ENCODE measurements at places on chromosomes 6 and 20.

- no peak for DNase-seq
Measured at GRCh38 chr6:162203287-162203686, 524.3 kb downstream of the PRKN start.

DNA sequence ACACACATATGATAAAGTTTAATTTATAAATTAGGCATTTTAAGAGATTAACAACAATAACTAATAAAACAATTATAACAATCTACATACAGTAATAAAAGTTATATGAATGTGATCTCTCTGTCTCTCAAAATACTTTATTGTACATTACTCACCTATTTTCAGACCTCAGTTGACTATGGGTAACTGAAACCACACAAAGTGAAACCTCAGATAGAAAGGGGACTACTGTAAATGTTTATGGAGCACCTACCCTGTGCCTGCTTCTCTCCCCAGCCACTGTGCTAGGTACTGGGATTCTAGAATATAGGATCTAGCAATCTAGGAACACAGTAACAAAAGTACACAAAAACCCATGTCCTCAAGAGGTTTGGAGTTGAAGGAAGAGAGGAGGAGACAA is 63.4 kb upstream of the BTN3A2 start:
- DNase-seq = no peak

DNA sequence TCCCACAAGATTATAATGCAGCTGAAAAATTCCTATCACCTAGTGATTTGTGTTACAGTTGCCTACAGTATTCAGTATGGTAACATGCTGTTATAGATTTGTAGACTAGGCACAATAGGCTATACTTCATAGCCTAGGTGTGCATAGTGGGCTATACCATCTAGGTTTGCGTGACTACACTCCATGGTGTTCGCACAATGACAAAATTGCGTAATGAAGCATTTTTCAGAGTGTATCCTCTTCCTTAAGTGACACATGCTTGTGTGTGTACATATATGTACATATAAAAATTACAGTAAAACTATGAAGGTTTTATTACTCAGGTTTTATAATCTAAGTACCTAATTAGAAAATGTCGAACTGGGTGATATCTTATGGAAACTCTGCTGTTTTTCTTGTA is 133.0 kb downstream of the FARS2 start:
- no peak for DNase-seq

GRCh38 chr6:143939364-143939763 is 68.7 kb downstream of the PLAGL1 start:
- no peak for DNase-seq

- DNase-seq = no peak
Measured at GRCh38 chr20:40314278-40314677, 374.8 kb downstream of the MAFB start.

GRCh38 chr6:156869980-156870398 is 92.8 kb downstream of the ARID1B start:
- DNase-seq = no peak

DNA sequence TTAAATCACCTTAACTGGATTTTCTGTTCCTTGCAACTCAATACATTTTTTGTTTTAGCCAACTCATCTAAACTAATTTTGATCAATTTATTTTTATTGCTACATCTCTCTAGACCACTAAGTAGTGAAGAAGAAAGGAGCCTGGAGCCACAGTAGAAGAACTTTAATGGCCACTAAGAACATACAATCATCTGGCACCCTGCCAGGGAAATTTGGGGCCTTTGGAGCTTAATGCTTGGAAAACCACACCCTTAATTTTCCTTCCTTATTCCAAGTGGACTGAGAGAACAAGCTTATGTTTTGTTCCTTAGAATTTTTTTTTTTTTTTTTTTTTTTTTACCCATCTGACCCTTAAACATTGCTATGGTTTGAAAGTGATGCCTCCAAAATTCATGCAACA is 12.0 kb upstream of the GMDS start:
- DNase-seq = no peak

GRCh38 chr20:44485078-44485829 is 9.6 kb downstream of the TTPAL start:
- no peak for DNase-seq

DNA sequence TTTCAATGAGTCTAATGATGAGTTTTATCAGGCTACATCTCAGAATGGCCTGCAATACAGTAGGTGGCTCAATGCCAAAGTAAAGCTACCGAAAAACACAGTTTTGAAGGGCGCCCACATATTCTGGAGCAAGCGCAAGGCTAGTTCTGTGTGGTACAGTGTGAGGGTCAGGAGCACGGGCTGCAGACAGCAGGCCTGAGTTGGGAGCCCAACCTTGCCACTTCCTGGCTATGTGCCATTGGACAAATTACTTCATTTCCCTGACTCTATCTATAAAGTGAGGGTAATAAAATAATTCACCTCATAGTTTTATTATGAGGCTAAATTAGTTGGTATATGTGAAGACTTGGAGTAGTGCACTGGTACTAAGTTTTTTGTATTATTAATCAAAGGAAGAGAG is 150.7 kb downstream of the OPN5 start:
- DNase-seq = no peak

- no peak for DNase-seq
Measured at GRCh38 chr6:135985471-135985870, 134.0 kb downstream of the PDE7B start.

GRCh38 chr6:12476484-12476883 is 186.3 kb downstream of the EDN1 start:
- DNase-seq = no peak

DNA sequence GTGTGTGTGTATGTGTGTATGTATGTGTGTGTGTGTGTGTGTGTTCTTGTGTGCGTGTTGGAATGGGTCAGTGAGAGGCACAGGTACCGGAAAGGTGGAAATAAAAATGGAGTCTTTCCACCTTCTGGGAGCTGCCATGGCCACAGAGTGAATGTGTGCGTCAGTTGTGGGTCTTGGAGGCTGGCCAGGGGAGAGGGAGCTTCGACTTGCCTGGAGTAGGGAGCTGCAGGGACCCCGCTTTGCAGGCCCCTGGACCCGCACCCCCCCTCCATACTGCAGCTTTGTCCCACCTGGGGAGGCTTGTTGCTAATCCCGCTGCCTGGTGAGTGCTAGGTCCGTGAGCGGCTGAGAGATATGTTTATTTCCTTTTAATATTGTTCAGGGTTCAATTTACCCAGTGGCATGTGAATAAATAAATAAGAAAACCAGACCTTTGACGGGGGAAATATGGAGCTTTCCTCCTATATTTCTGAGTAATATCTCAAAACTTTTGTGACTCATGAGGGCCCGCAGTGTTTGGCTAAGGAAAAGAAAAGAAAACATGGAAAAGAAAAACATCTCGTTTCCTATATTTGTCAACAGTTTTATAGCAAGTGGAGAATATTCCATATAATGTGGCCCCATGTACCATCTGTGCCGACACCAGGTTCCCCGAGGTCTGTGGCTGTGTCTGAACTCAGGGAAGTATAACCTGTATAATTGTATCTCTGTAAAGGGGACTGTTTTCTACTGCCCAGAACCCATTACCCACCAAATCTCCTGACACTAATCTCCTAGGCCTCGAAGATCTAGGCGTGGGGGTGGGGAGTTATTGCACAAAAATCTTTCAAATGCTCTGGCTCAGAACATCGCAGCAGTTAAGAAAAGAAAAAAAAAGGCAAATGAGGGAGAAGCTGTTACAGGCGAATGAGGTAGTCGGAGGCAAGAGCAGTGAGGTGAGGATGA is 24.6 kb upstream of the CCDC167 start:
- no peak for DNase-seq

DNA sequence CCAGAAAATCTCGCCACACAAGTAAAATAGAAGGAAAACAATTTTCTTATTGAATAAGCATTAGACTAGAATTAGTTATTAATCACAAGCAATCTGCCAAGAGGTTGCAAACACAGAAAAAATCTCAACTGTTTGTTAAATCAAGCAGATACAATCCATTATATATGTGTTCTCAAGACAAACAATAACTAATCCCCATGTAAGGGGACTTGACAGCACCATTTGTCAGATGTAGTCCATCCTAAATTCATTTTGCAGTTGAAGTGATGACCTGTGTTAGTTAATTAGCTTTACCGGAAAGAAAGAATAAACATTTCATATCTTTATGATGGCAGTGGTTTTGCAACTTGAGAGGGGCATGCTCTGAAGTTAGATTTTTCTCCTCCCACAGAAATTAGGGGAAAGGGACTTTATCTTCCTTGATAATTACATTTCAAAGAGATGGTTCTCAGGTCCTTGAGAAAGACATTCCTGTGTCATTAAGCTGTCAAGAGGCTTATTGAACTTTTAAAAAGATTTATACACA is 1588.0 kb downstream of the GRIK2 start:
- no peak for DNase-seq

DNA sequence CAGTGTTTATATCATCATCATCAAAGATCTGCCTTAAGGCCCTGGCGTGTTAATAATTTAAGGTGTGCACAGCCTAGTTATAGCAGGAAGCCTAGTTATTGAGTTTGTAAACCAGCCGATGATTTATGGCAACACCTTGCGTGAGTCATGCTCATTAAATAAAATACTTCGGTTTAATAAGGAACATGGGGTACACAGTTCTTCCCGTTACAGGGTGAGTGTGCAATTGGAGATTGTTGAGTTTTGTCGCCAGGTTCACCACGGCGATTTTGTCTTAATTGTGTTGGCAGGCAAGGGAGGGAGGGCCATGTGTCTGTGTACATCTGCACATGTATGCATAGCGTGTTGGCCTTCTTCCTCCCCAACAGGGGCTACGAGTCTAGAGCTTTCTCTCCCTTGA is 104.0 kb downstream of the TFAP2A start:
- no peak for DNase-seq

DNA sequence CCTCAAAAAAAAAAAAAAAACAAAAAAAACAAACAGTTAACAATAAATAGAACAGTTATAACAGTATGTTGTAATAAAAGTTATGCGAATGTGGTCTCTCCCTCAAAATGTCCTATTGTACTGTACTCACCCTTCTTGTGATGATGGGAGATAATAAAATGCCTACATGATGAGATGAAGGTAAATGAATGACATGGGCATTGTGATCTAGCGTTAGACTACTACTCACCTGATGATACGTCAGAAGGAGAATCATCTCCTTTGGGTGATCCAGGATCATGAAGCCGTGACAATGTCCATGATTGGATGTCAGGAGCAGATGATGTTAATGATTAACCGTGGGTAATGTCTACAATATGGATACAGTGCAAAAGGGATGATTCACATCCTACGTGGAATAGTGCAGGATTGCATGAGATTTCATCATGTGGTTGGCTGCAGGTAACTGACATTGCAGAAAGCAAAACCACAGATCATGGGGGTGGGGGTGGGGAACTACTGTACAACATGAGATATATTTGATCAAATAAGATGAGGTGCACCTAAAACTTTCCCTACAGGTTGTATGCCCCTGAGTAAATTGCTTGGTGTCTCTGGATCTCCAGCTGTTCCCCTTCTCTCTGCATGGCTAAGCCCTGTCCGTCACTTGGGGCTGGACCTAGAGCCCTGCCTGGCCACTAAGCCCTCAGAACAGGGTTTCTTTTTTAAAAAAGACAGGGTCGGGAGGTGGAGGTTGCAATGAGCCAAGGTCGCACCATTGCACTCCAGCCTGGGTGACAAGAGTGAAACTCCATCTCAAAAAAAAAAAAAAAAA is 6.2 kb upstream of the RBCK1 start:
- DNase-seq = no peak

DNA sequence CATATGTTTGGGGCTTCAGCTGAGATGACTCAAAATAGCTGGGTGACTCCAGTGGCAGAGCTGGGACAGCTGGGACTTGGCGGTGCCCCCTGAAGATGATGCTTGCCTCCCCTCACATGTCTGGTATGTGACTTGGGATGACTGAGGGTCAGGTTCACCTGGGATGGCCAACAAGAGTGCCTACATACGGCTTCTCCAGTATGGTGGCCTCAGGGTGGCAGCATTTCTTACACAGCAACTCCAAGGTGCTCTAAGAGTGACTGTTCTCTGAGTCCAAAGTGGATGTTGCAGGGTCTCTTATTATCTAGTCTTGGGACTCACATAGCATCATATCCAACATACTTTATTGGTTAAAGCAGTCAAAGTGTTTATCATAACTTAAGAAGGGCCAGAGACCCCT is 87.8 kb upstream of the CENPW start:
- DNase-seq = no peak

GRCh38 chr6:78749326-78749725 is 118.0 kb upstream of the IRAK1BP1 start:
- DNase-seq = no peak

- no peak for DNase-seq
Measured at GRCh38 chr6:136365776-136366354, 76.2 kb upstream of the BCLAF1 start.

- no peak for DNase-seq
Measured at GRCh38 chr6:80388507-80388906, 282.0 kb downstream of the BCKDHB start.

GRCh38 chr6:28651161-28651560 is 125.5 kb downstream of the GPX5 start:
- DNase-seq = no peak
